Immature natural killer cell (primary cell): ENCODE measurements at places on chromosomes 16 and 17.

- H3K27me3 ChIP-seq = peaks cover 12% of the 10 kb centered on the region
- H3K4me1 ChIP-seq = peaks cover 28% of the 10 kb centered on the region
- peak; percentile 63 for DNase-seq
- H3K36me3 ChIP-seq = no peaks in the 10 kb centered on the region
Observed at GRCh38 chr16:89700649-89701424, 668 bp downstream of the SPATA2L start.

GRCh38 chr17:2709183-2709661 is 2.3 kb downstream of the CLUH start:
- peaks cover 5% of the 10 kb centered on the region for H3K27me3 ChIP-seq
- no peak for DNase-seq
- no peaks in the 10 kb centered on the region for H3K36me3 ChIP-seq
- no peak overlapping the region for H3K27ac ChIP-seq
- no peak overlapping the region for H3K4me3 ChIP-seq

- peaks cover 4% of the 10 kb centered on the region for H3K36me3 ChIP-seq
- H3K27ac ChIP-seq = no peak overlapping the region
- peaks cover 27% of the 10 kb centered on the region for H3K27me3 ChIP-seq
- H3K4me3 ChIP-seq = peak overlapping the region; percentile 17
Observed at GRCh38 chr16:47045459-47045858, 72.0 kb upstream of the DNAJA2 start.

DNA sequence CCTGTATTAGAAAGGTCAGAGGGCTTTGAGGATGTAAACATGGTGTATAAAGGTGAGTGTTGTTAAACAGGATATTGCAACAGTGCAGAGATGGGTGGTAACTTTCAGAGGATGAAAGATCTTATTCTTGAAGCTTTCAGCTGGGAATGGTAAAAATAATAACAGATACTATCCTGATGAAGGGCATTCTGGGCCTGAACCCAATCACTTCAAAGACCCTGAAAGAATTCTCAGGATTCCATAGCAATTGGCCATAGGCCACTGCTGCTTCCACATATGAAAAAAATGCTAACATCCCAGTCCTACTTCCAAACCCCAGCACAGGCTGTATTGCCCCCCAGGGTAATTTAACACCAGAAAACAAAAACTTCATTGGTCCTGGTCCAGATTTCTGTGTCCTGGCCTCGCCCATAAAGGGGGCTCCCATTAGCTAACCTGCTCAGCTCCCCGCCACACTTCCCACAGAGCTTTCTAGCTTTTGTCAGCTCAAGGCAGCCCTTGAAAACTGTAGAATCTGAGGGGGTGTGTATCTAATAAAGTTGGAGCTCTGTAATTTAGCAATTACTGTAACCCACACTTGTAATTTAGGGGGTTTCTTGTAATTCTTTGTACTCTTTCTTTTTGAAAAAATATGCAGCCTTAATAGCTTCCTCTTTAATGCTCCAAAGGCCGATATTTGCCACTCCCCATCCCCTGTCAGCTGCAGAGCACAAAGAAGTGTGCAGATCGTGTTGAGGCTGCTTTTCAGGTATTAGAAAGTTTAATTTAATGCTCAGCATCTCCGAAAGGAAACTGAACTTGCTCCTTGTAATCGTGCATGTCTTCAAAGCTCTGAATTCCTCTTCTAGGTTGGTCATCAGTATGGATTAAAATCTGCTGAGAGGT is 371.5 kb downstream of the SEC14L1 start:
- no peak for DNase-seq
- no peaks in the 10 kb centered on the region for H3K4me1 ChIP-seq
- H3K27ac ChIP-seq = no peak overlapping the region
- no peak overlapping the region for H3K4me3 ChIP-seq

- DNase-seq = no peak
- H3K36me3 ChIP-seq = no peaks in the 10 kb centered on the region
- no peaks in the 10 kb centered on the region for H3K27me3 ChIP-seq
- no peak overlapping the region for H3K27ac ChIP-seq
- no peaks in the 10 kb centered on the region for H3K4me1 ChIP-seq
- no peak overlapping the region for H3K4me3 ChIP-seq
Observed at GRCh38 chr17:51914577-51914976, 243.9 kb downstream of the CA10 start.

DNA sequence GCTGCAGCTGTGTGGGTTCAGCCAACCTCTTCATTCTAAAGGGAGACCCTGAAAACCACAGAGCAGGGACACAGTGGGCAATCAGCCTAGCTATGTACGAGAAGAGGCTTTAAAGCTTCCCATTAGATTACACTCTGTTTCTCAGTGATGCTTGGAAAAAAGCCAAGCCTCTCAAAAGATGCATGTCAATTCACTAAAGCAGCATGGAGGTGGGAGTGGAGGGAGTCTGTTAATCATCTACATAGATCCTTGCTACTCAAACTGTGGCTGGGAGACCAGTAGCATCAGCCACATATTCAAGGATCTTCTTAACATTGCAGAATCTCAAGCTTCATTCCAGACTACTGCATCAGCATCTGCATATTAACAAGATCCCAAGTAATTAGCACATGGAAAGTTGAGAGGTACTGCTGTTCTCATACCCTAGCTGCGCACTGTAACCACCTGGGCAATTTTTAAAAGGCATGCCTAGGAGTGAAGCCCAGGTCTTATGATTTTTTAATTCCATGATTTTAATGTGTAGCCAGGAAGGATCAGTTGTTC is 305.9 kb downstream of the PMP22 start:
- no peaks in the 10 kb centered on the region for H3K4me1 ChIP-seq
- H3K36me3 ChIP-seq = no peaks in the 10 kb centered on the region
- H3K27ac ChIP-seq = no peak overlapping the region

DNA sequence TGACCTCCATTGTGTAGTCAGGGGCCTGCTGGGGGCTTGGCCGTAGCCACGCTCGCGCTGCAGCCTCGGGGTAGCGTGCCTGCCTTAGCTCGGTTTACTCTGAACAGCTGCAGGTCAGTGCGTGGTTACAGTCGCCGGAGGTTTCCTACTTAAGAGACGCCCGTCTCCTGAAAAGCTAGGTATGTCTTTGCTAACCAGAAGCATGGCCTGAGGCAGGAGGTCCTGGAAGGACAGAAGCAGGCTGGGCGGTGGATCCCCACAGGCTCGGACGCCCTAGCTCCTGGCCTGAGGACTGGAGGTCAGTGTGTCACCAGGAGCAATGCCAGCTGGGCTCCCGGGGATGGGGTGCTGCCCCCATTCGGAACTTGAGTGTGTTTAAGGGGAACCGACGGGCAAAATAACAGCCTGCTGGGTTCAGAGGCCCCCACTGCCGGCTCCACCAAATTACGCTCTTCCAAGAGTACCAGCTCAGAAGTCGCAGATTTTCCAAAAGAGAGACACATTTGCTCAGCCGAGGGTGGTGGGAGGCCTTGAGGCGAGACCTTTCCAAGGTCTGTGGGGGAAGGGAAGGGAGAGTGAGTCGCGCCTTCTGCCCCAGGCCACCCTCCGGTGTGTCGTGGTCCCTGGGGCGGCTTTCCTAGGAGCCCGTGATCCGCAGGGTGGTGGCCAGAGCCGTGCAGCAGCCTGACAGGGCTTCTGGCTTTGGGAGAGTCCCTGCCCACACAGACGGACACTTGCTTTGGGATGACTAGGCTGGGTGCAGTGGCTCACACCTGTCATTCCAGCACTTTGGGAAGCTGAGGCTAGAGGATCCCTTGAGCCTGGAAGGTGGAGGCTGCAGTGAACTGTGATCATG is 3.9 kb upstream of the GNG13 start:
- no peak overlapping the region for H3K4me3 ChIP-seq
- H3K36me3 ChIP-seq = no peaks in the 10 kb centered on the region
- H3K27ac ChIP-seq = no peak overlapping the region
- no peak for DNase-seq

- H3K4me1 ChIP-seq = no peaks in the 10 kb centered on the region
- H3K36me3 ChIP-seq = no peaks in the 10 kb centered on the region
- no peak overlapping the region for H3K4me3 ChIP-seq
Observed at GRCh38 chr17:34182036-34182803, 72.9 kb upstream of the CCL2 start.

DNA sequence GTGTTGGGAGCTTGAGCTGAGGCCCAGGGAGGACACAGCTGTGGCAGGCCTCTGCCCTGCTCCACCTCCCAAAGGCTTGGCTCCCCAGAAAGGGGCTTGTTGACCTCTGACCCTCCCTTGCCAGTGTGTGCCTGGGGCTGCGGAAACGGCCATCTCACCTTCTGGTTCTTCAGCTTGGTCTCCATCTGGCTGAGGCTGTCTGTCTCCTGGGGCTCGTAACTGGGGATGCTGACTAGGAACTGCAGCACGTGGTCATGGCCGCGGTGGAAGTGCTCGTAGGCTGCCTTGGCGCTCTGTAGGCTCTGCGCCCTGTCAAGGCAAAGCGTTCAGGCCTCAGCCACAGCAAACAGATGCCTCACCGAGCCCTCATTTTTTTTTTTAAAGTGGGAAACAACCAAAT is 42.7 kb downstream of the UBN1 start:
- no peak for DNase-seq
- H3K4me3 ChIP-seq = no peak overlapping the region
- H3K4me1 ChIP-seq = no peaks in the 10 kb centered on the region
- peaks cover 3% of the 10 kb centered on the region for H3K36me3 ChIP-seq
- no peaks in the 10 kb centered on the region for H3K27me3 ChIP-seq
- no peak overlapping the region for H3K27ac ChIP-seq

DNA sequence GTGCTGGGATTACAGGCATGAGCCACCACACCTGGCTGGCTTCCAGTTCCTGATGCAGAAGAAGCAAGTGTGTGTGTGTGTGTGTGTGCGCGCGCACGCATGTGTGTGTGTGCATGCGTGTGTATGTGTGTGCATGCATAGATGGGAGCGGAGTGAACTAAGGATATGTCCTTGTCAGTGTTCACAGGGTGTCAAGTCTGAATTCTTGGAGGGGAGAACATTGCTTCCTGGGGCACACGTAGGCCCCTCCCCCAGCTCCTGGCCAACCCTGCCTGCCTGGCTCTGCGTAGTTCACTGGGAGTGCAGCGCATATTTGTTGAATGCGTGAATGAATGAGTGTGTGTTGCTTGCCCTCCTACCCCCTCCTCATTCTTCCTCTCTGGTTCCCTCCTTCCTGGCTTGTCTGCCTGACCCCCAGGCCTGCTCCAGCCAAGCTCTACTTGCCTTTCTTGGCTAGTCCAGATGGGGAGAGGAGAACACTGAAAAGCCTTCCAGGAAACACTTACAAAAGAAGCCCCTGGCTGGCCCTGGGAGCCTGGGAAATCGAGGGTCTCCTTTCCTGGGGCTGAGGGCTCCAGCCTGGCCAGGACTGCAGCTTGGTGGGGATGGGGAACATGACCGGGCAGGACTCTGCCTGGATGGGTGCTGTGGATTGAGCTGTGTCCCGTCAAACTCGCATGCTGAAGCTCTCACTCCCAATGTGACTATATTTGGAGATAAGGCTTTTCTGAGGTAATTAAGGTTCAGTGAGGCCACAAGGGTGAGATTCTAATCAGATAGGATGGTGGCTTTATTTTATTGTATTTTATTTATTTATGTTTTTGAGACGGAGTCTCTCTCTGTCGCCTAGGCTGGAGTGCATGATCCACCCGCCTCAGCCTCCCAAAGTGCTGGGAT is 27.9 kb downstream of the IGFBP4 start:
- DNase-seq = no peak
- no peak overlapping the region for H3K4me3 ChIP-seq
- peaks cover 11% of the 10 kb centered on the region for H3K27me3 ChIP-seq
- peaks cover 2% of the 10 kb centered on the region for H3K4me1 ChIP-seq
